ENCODE measurements at places on chromosomes 3 and 15. TPM values are rescaled to one million over a fixed set of nuclear protein-coding genes. Genes with fewer than 3 reads are reported as not detected.

Gene NFKBIZ
- 13.3 TPM for total RNA-seq

Gene TEX9
- total RNA-seq = 32.7 TPM

Gene FOXB1
- not detected for total RNA-seq

Gene LDHAL6B
- not detected for total RNA-seq

- no peak for DNase-seq
These were observed 44.6 kb downstream of the SEMA3G start for GRCh38 chr3:52400275-52400793.

GRCh38 chr15:56736308-56736707 is 3.0 kb upstream of the ZNF280D start:
- DNase-seq = no peak

- DNase-seq = no peak
These were observed 121.7 kb upstream of the SPRED1 start for GRCh38 chr15:38130740-38131498.

DNA sequence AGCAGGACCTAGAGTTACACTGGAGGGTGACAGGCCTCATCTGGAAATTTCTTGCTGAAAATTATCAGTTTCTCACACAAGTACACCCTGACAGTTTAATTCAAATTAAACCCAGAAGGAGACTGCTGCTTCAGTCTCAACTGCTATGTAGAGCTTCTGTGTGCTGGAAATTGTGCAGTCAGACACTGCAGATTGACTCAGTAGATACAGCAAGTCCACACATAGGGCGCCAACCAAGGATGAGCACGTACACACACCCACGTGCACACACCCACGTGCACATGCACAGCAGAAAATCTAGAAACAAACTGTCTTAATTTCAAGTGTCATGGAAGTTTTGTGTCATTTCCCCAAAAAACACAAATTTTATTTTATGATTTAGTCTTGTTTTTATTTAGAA is 192.9 kb downstream of the PDE8A start:
- DNase-seq = no peak

GRCh38 chr3:21435871-21436270 is 315.1 kb downstream of the ZNF385D start:
- no peak for DNase-seq

Data from progenitor cell of endocrine pancreas (in vitro differentiated cells).